ENCODE measurements at places on chromosomes 16 and 17.

DNA sequence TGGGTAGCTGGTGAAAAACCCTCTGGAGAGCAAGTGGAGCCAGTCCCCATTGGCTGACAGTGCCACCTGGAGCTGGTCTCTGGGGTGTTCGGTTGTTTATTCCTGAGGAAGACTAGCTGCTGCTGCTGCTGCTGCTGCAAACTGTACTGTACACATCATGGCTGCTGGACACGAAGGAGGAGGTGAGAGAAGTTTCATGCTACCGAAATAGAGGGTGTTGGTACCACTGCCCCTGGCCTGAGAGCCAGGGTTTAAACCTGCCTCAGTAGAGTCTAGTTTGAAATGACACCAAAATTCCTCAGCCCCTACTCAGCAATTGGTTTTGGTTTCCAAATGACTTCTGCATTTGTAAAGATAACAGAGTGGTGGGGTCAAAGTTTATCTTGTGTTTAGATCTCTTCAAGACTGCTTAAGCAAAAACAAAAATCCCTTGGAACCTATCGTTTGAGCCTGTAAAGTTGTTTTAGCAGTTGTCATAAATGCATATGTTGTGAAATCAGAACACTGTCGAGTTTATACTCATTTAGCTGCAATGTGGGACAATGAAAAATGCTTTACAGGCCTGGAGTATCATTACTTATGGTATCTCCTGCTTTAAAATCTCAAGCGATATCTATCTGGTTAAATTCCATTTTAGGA is 40.8 kb downstream of the CYB5B start:
- DNase-seq = no peak

GRCh38 chr17:7133424-7133823 is 18.8 kb upstream of the ASGR2 start:
- no peak for DNase-seq

DNA sequence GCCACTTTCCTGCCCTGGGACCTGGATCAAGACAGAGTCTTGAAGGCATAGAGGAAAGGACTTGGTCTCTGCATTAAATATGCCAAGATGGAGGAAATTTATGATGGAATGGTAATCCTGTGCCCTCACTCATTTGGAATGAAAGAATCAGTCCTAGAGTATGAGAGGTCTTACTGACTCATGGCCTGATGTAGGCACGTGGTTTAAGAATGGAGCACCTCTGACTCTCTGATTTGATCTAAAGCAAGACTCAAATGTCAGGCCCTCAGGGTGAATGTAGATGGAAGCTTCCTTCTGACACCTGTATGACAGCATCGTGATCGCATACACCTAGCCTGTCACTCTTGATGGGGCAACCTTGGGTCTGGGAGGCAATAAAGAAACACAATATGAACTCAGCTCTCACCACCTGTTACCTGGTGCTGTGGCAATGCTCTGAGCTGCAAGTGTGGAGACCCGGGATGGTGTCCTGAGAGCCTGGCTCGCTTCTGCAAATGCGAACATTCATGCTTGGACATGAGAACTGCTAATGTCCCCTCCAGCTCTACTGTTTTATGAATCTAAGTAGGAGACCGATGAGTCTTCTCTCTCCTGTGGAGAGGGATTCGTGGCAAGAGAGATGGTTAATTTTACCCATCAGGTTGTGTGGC is 229.9 kb downstream of the ABCC12 start:
- DNase-seq = no peak

GRCh38 chr16:89354325-89354724 is 136.0 kb downstream of the ANKRD11 start:
- no peak for DNase-seq

- DNase-seq = no peak
These were observed 77.6 kb downstream of the NXN start for GRCh38 chr17:901964-902363.

DNA sequence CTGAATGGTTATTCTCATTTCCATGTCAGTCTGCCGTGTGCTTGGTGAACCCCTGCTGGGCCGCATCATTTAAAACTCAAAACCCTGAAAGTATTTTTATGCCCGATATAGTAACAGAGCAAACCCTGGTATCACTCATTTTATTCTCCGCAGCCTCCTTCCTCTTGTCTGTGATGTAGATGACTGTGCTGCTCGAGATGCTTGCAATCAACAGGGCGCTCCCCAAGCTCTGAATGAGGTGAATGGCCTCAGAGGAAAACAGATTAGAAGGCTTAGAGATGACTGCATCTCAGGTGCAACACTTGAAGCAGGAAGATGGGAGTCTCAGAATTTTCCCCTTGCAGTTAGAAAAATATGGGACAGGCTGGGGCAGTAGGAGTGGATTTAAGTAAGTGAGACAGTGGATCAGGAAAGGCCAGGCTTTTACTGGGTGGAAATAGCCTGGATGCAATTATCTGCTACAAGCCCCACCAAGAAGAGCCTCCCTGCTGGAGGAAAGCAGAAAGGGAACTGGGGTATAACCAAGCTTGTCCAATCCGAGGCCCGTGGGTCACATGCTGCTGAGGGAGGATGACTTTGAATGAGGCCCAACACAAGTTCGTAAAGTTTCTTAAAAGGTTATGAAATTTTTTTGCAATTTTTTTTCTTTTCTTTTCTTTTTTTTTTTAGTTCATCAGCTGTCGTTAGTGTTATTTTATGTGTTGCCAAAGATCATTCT is 166.9 kb downstream of the CDH13 start:
- DNase-seq = no peak

DNA sequence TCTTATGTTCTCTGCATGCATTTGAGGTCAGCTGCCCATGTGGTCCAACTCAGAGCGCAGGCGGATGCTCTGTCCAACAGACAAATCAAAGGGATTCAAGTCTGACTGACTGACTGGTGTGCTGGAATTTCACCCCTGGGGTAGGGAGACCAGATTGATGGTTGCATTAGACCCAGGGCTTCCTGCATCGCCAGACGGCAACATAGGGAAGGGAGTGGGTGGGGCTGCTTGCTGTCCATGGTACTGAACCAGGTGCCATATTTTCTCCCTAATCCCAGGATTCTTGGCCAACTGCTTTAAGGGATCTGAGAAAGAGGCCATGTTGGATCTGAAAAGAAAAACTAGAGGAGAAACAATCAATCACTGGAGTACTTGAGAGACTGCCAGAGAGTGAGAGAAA is 332.0 kb downstream of the XYLT1 start:
- DNase-seq = no peak

GRCh38 chr16:48137822-48138221 is 18.0 kb downstream of the ABCC12 start:
- no peak for DNase-seq

DNA sequence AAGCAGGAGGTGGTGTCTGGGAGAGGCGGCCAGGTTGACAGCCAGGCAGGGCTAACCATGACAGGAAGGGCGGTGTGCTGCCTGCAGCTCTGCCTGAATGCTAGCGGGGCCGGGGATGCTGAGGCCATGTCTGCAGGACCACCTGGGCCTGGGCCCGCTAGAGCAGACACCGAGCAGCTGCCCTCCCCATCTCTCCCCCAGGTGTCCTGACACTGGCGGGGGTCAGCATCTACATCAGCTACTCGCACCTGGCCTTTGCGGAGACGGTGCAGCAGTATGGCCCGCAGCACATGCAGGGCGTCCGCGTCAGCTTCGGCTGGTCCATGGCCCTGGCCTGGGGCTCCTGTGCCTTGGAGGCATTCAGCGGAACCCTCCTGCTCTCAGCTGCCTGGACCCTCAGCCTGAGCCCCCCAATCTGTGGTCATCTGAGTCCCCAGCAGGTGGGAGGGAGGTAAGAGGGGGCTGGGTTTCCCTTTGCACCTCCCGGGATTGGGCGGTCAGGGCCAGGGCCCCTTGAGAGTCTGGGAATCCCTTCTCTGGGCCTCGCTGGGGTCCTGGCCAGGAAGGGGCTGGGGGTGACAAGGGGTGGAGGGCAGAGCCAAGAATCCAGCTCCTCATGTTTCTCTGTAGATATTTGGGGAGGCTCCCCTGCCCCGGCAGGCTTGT is 7.5 kb downstream of the TMEM235 start:
- DNase-seq = no peak

DNA sequence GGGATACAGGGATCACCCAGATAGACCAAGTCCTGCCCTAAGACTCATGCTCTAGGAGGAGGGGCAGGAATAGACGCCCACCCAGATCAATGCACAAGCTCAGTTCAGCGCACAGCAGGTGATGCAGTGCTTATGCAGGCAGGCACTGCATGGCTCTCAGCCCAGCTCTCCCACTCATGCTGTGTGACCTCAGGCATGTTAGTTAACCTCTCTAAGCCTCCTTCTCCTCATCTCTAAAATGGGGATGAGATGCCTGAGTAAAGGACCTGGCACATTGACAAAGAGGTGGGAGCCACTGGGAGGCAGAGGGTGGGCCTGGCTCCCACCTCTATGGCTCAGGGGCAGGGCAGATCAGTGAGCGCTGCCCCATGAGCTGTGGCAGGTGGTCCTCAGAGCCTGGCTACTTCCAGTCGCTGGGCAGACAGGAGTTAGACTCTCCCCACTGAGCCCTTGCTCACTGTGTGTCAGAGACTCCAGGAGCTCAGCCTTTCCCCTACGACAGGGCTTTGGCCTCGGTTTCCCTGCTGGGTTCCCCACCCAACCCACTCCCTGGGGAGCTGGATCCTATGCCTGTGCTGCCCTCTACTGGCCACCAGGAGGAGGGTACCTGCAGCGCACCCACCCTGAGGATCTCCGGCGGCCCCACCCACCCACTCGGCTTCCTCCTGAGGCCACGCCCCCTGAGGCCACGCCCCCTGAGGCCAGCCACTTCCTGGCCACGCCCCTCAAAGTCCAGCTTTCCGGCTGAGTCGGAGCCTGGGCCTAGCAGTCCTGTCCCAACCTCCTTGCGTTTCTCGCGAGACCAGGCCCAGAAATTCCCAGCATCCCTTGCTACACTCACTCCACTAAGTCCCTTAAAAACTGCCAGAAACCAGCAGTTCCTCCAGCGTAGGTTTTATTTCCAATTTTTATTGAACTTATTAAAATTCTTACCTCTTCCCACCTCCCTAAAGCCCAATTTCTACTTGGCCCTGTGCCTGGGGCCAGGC is 196.1 kb downstream of the GSG1L start:
- no peak for DNase-seq

- DNase-seq = no peak
These were observed 2.8 kb downstream of the ZNF319 start for GRCh38 chr16:57997528-57998265.

DNA sequence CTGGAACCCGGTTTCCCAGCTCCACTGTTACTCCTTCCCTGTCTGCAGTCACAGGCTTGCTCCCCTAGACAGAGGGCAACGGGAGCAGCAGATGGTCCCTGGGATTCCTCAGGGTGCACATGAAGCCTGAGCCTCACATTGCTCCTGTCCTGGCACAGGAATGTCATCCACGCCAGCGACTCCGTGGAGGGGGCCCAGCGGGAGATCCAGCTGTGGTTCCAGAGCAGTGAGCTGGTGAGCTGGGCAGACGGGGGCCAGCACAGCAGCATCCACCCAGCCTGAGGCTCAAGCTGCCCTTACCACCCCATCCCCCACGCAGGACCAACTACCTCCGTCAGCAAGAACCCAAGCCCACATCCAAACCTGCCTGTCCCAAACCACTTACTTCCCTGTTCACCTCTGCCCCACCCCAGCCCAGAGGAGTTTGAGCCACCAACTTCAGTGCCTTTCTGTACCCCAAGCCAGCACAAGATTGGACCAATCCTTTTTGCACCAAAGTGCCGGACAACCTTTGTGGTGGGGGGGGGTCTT is 1.6 kb upstream of the DECR2 start:
- no peak for DNase-seq

- DNase-seq = no peak
These were observed 13.6 kb downstream of the CLEC16A start for GRCh38 chr16:10957771-10958482.

DNA sequence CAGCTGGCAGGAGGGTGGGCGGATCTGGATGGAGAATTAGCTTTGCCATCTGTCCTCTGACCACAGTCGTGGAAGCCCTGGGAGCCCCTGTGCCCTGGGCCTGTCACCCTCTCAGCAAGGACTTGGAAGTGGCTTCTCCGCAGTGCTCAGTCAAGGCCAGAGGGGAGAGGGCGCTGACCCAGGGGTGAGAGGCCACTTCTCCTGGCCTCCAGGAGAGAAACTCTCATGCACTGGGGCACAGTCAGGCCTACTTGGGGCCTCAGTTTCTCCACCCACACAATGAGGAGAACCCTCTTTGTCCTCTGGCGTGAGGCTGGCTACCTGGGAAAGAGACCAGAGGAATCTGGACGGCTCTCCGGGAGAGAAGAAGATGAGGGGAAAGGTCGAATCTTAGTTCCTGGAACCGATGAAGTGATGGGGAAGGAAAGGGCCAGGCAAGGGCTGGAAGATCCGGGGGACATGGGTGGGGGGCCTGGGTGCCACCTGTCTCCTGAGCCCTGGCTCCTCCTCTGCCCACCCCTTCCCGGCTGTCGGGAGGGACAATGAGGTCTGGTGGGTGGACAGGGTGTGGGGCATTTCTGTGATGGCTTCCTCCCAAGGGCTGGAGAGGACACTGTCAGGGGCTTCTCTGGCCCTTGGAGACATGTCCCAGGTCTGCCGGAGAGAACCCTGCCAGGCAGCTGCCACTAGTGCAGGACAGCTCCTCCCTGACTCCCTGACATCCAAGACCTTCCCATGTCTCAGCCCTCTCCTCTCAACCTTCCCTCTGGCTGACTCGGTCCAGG is 9.0 kb upstream of the ARHGAP27 start:
- DNase-seq = no peak

GRCh38 chr16:26889740-26890139 is 177.0 kb upstream of the C16orf82 start:
- DNase-seq = no peak

GRCh38 chr17:58170622-58171021 is 3.8 kb downstream of the OR4D2 start:
- DNase-seq = no peak

- no peak for DNase-seq
These were observed 123.5 kb downstream of the CBLN1 start for GRCh38 chr16:49158029-49158642.

DNA sequence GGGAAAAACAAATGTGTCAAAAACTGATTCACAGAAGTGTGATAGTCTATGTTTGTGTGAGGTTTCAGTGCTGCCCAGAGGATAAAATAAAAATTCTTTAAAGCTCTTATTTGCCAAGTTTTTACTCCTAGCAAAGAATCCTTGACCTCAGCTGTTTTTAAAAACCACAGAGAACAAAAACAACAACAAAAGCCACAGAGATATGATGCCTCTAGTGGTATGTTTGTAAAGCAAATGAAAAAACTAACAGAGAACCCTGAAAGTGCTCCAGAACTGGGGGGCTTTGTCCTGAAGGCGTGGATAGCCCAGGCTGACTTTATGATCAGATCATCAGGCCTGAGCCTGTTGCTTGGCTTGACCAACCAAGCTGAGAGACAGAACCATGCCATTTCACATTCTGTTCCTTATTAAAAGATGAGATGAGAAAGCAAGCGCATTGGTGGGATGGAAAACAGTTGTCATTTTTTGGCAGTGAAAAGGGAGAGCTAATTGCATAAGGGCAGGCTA is 411.0 kb downstream of the CPPED1 start:
- DNase-seq = no peak

DNA sequence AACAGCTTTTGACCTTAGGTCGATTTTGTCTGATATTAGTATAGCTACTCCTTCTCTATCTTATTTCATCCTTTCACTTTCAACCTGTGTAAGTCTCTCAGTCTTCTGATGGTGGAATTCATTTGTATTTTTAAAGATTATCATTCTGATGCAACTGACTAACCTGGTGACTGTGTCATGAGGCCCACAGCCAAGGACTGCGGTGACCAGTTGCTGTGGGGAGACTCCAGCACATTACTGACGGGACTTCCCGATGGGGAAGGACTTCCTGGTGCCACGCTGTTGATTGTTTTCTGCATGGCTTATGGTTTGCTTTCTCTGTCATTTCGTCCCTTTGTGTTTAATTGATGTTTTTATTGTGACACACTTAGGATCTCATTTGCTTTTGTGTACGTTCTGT is 34.2 kb downstream of the RMI2 start:
- no peak for DNase-seq

Data from mesenteric fat pad (tissue), 1 donor.